ENCODE measurements at places on chromosomes 16 and 17. TPM values are rescaled to one million over a fixed set of nuclear protein-coding genes. Genes with fewer than 3 reads are reported as not detected.

GRCh38 chr17:45258981-45259380 is 2.9 kb downstream of the SPATA32 start:
- no peaks in the 10 kb centered on the region for H3K4me1 ChIP-seq
- DNase-seq: no peak
- H3K36me3 ChIP-seq: 0 out of 2 replicates have a peak, but pooled peaks cover 4% of the 10 kb centered on the region
- H3K27ac ChIP-seq: no peak overlapping the region
- no peaks in the 10 kb centered on the region for H3K27me3 ChIP-seq

DNA sequence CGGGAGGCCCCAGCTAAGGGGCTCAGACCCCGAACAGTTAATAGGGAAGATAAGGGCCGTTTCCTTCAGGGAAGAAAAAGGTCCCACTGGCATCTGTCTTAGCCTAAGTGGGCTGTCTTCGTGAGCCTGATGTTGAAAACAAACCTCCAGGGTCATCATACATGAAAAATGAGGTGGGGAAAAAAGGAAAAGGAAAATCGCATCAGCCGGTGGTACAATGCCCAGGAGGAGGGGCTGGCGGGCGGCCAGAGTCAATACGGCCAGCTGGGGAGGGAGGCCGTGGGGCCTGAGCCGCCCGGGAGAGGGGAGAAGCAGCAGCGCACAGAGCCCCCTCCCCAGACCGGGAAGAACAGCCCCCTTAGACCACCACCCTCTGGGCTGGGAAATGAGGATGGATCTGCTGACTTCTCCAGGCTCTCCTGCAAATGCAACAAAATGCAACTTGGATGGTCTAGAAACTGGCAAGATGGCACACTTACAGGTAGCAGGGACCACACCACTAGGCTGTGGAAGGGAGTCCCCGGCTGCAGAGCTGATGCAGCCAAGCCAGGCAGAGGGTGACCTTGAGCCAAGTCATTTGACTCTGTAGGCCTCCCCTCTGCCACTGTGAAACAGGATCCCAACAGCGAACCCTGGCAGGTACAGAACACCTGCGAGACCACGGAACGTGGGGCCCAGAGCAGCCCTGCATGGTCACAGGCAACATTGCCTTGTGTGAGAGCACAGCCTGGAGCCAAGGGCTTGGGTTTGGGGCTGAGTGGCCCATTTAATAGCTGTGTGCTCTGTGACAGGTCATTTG is 448.5 kb downstream of the SOX9 start:
- H3K27ac ChIP-seq: no peak overlapping the region
- H3K36me3 ChIP-seq: no peaks in the 10 kb centered on the region
- peaks cover 23% of the 10 kb centered on the region for H3K27me3 ChIP-seq

DNA sequence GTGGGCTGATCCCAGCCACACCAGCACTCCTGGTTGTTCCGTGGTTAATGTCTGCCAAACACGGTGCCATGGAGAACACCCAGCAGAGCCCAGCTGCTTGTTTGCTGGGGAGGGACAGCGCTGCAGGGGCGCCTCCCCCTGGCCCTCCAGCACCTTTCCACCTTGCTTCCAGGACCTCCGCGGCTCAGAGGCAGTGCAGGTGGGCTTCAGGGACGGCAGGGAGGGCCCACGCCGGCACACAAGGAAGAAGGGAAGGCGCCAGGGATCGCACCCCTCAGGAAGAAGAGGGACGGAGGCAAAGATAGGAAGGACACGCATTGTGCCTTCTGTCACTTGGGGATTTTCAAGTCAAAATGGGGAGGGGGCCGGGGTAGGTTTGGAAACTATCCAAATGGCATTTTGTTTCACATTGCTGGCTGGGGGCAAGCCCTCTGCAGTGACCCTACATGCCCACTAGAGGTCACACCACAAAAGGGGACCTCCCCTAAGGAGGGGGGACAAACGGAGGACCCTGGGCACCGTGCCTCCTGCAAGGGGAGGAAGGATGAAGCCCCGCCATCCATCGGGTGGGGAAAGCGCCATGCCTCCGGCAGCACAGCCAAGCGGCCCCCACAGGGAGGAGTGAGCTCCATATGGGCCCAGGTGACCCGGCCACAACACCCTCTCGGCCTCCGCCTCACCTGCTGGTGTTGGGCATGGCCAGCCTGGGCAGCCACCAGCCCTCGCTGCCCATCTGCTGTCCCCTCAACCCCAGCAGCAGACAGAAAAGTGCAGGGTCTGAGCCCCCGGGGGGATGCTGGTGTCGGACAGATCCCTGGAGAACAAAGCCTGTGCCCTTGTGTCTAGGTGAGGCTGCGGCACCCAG is 7.5 kb upstream of the C16orf95 start:
- H3K27me3 ChIP-seq: no peaks in the 10 kb centered on the region
- no peaks in the 10 kb centered on the region for H3K36me3 ChIP-seq
- peak; percentile 37 for DNase-seq
- H3K27ac ChIP-seq: no peak overlapping the region

- peak overlapping the region; percentile 2 for H3K27ac ChIP-seq
- H3K27me3 ChIP-seq: no peaks in the 10 kb centered on the region
- peaks cover 86% of the 10 kb centered on the region for H3K4me1 ChIP-seq
- H3K4me3 ChIP-seq: no peak overlapping the region
- H3K36me3 ChIP-seq: no peaks in the 10 kb centered on the region
- peak; percentile 98 for DNase-seq
These were observed 295.3 kb downstream of the SEC14L1 start for GRCh38 chr17:77436058-77436442.

DNA sequence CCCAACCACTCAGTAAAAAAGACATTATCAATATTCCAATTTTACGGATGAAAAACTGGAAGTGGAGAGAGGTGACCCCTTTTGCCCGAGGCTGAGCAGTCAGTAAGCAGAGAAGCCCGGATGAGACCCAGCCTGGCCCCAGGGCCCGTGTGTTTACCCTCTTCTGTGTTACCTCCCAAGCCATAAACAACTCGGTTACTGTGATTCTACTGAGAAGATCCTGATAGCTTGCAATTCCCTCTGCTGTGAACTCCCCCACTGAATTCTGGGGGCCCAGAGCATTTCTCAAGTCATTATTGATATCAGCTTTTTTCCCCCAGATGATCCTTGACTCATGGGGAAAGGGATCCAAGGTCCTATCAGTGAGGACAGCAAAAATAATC is 482.6 kb upstream of the ERCC4 start:
- H3K27ac ChIP-seq: no peak overlapping the region
- H3K4me1 ChIP-seq: no peaks in the 10 kb centered on the region
- DNase-seq: no peak
- no peaks in the 10 kb centered on the region for H3K27me3 ChIP-seq
- H3K4me3 ChIP-seq: no peak overlapping the region

GRCh38 chr17:6752068-6752909 is 3.6 kb upstream of the XAF1 start:
- peak; percentile 56 for DNase-seq
- no peaks in the 10 kb centered on the region for H3K36me3 ChIP-seq
- H3K27ac ChIP-seq: peak overlapping the region; percentile 87
- H3K27me3 ChIP-seq: no peaks in the 10 kb centered on the region

GRCh38 chr17:19345486-19346350 is 16.8 kb downstream of the B9D1 start:
- no peak for DNase-seq
- H3K4me1 ChIP-seq: peaks cover 18% of the 10 kb centered on the region
- H3K4me3 ChIP-seq: no peak overlapping the region

DNA sequence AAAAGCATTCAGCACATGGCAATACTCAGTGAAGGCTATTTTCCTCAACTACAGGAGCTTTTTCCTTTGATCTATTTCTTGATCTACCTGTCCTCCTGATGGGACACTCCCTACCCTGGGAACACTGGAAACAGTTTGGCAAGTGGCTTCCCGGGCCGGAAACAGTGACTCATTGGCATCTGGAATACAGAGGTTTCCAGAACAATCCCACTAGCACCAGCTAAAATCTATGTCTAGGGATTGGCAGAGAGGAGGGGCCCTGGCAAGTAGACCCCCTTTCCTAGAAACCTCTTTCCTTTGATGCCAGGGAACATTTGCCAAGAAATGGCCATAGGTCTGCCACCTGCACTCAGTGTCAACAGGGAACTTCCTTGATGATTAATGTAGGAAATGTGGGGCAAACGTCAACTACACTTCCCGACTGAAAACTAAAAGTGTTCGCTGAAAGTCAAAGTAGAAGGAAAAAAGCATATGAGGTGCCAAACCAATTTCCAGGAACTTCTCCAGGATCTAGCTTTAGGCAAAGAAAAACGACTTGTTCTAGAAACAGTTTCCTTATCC is 30.4 kb upstream of the FBXW10B start:
- DNase-seq: peak; percentile 29
- peaks cover 8% of the 10 kb centered on the region for H3K36me3 ChIP-seq
- H3K27me3 ChIP-seq: no peaks in the 10 kb centered on the region
- peaks cover 38% of the 10 kb centered on the region for H3K4me1 ChIP-seq

Gene NAA60
- 21.7 TPM for total RNA-seq

Gene SLC6A2
- not detected for total RNA-seq

Gene VTN
- 0.08 TPM for total RNA-seq

Gene MYCBPAP
- total RNA-seq: not detected

Gene SPG7
- 137 TPM for total RNA-seq

All from SJCRH30 (cell line).